ENCODE measurements at places on chromosomes 7 and 10. TPM values are rescaled to one million over a fixed set of nuclear protein-coding genes. Genes with fewer than 3 reads are reported as not detected.

MIOS gene
- 19.1 TPM for total RNA-seq

DENND11 gene
- total RNA-seq, result 9.6 TPM

CTAGE15 gene
- 0.09 TPM for total RNA-seq

PIP gene
- not detected for total RNA-seq

GRID1 gene
- total RNA-seq, result not detected

MCM7 gene
- total RNA-seq, result 28.4 TPM

CBX3 gene
- 102 TPM for total RNA-seq
